ENCODE measurements at places on chromosomes 2 and 18.

DNA sequence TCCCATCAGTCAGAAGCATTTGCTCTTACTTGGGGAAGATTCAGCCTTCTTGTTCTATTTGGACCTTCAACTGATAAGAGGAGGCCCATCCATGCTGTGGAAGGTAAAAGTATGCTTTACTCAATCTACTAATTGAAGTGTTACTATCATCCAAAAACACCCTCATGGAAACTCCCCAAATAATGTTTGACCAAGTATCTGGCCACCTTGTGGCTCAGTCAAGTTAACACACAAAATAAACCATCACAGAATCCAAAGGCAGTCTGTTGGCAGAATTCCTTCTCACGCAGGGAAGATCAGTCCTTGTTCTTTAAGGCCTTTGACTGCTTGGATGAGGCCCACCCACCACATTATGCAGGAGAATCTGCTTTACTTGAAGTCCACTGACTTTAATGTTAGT, 531.2 kb upstream of the SMIM21 start:
- no peak for DNase-seq

DNA sequence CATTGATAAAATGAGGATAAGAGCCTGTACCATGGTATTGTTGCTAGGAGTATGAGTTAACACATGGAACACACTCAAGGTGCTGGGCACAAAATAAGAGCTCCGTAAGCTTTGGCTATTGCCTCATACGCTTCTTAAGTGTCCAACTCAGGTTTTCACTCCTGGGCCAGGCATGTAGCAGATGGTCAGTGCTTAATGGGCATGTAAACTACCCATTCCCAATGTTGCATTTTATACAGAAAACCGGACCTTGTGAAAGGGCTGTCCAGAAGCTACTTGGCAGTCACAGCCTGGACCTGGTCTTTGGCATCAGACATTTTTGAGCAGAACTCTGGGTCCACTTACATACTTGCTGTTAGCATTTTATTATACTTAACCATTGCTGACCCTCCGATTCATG, 26.9 kb downstream of the MGAT5 start:
- DNase-seq = peak; percentile 15

GRCh38 chr2:143347271-143347695, 218.1 kb downstream of the ARHGAP15 start:
- no peak for DNase-seq

- no peak for DNase-seq
These were observed 106.9 kb upstream of the GAREM1 start for GRCh38 chr18:32577561-32577960.

GRCh38 chr2:198362740-198363139, 558.3 kb downstream of the PLCL1 start:
- DNase-seq = no peak

DNA sequence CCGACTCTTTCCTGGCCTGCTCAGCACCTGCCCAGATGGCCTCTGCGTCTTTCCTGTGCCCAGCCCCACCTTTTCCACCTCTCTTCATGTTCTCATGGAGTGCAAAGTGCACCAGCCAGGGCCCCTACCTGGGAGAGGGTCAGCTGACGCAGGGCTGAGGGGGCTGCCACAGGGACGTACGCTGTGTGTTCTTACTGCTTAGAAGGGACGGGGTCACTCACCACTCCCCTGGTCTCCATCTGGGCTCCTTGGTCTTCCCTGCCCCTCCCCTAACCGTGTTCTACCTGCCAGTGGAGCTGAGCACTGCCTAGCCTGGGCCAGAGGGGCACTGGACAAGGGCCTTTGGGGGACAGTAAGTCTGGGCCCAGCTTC, 8.6 kb downstream of the ERFE start:
- no peak for DNase-seq

DNA sequence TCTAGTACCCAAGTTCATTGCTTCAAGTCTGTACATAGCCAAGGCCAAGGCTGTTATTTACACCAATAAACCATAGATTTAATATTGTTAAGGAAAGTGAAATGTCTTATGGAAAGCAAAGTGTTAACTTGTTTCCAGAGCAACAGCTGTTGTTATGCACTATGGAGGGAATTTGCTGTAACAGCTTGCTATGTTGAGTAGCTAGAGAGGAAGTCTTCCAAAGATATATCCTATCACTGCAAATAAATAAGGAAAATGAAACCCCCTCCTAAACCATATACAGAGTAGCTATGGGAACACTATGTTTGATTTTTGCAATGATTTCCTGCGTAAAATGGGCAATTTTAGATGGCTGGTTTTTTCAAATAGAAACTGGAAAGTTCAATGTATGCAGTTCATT, 21.1 kb downstream of the TMEM182 start:
- DNase-seq = no peak

DNA sequence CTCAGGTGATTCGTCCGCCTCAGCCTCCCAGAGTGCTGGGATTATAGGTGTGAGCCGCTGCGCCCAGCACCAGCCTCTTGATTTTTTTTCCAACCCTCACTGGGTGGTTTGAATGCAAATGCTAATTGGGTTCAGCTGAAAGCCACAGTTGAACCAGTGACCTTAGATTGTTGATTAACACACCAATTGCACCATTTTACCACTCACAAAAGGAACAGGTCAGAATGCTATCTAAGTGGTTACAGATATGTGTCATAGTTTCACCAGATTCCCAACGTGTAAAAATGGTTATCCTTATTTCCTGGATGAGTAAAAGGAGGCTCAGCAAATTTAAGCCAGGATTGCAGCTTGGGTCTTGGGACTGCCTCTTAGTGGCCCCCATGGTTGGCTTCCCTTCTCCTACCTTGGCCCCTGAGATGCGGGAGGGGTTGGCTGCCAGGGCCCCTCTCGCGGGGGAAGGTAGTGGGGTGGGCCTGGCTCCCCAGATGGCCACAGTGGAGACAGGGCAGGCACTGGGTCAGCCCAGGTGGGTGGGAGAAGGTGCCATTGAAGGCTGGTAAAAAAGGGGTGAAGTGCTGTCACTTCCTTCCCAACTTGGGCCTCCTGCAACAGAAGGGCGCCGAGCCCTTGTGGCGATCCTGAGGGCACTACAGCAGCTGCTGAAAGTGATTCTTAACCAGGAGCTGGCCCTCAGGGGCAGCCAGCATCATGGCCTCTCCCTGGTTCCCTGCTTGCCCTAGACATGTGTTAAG, 164.9 kb upstream of the HAAO start:
- DNase-seq = no peak

DNA sequence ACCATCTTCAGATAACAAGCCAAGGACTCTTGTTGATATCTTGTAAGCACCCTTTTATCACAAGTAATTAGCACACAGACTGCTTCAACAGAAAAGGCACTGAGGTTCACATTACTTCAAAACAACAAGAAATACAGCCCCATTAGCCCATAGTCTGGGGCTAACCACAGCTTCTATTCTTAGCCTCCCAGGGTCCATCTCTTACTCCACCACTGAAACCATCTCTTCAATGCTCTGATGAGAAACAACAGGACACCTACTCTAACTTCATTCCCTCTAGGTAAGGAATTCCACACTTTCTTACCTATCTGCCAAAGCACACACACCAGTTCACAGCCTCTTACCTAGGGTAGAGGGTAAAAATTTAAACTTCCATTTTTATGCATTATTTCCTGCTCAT, 26.4 kb upstream of the CYTIP start:
- DNase-seq = no peak

DNA sequence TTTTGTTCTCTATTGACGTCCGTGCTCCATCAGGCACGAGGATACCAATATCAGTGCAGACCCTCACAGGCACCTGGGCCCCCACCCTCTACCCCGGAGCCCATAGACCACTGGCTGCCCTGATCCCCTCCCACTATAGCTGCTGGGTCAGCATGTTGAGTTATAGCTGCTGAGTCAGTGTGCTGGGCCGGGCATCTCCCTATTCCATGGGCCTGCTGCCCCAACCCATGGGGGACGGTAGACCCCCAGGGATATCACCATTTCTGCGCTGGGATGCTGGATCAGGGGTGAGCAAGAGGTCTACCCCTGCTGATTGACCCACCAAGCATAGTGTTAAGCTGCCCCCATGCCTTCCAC, 100.1 kb upstream of the ST3GAL5 start:
- DNase-seq = no peak

DNA sequence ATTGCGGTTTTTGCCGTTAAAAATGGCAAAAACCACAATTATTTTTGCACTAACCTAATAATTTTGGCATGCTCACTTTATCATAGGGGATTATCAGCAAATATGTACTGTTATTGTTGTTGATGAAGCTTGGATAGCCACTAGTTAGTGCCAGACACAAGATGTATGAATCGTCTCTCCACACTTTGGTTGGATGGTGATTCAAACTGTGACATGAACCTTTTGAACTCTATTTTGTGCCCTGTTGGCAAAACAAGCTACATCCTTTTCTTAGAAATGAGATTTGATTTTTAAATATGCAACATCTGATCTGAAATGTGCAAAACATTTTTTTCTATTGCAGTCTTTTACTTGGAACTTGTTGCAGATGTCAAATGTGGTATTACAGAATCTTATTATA, 48.8 kb upstream of the DTNB start:
- no peak for DNase-seq

DNA sequence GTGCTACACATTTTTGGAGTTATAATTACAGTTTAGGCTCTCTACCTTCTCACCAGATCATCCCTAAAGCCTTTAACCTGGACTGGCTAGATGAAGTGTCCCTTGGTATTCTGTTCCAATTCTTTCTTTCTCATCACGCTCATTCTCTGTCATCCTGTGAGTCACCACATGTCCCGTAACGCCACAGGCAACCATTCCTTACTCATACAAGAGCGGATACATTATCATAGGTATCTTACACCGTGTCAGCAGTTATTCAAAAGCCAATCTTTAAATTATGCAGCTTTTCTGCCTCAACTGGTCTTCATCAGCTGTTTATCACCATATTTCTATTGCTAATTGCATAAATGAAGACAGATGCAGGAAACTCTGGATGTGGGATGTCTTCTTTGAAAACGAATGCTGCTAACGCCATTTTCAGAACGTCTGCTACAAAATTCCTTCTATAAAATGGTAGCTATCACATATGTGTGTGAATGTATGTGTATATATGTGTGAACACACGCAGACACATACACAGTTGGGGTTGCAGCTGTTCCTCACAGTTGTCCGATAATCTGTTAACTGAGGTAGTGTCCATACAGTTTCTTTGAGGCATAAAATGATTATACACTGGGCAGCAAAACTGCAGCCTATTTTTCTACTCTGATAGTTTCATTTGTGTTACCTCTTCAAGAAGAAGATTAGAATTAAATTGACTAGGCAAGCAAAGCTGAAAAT, 47.9 kb downstream of the EML6 start:
- DNase-seq = no peak

DNA sequence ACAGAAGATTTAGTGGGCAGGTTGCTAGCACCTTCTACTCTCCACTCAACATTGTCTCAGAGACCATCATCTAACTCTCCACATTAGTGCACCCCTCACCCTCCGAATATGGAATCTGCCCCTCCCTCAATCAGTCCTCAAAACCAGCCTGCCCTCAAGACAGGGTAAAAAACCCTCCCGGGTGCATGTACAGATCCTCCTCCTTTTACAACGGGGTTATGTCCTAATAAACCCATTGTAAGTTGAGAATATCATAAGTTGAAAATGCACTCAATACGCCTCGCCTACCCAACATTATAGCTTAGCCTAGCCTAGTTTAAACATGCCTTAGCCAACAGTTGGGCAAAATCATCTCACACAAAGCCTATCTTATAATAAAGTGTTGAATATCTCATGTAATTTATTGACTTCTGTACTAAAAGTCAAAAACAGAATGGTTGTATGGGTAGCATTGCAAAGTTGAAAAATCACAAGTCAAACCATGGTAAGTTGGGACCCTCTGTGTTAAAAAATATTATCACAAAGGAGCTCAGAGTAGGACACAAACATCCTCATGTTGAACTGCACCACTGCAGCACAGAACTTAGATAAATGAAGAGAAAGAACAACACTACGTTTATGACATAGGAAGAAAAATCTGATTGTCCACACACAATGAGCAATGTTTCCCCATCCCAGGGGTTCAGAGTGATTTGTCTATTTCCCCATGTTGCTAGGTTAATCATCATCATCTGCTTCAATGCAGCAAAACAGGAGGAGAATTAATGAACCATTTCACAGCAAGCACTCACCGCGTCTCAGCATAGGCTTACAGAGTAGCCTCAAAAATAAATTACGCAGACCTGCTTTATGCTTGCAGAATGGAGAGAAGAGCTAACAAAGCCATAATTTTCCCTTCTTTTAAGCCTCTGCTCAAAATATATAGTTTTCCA, 184.1 kb upstream of the ARL4C start:
- DNase-seq = no peak

DNA sequence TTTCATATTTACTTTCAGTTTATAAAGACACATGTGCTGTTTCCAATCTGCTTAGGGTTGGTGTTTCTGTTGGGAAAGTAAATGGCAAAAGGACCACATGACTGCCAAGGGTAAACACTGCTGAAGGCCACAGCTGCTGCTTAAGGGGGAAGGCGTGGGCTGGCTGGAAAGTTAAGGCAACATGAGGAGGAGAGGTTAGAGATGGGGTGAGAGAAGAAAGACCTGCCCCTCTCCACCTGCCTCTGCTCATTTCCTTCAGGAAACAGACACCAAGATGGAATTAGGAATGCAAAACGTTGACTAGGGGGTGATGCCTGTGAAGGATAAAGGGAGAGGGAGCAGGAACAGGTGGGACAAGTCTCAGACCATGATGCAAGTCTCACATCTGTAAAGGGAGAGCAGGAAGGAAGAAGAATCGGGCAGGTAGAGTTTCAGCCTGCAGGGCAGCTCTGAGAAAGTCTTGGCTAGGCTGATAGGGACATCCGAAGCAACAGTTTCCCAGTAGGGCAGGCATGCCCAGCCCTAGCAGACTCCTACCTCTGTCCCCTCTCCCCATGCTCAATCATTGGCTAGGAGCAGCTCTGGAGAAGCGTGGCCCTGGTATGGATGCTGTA, 86.0 kb downstream of the CDC42EP3 start:
- no peak for DNase-seq

DNA sequence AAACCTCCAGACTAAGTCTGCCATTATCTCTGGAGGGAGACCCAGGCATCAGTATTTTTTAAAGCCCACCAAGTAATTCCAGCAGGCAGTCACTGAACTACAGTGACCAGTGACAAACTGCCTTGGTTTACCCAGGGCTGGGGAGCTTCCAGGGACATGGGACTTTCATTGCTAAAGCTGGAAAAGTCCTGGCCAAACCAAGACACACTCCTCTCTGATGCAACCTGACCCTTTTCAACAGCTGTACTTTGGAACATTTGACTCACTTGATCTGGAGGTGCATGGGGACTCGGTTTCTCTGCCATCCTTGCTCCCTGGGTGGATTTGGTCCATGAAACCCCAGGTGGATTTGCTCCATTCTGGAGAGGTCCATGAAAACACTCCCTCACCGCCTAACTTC, 7.0 kb downstream of the MRO start:
- DNase-seq = no peak

DNA sequence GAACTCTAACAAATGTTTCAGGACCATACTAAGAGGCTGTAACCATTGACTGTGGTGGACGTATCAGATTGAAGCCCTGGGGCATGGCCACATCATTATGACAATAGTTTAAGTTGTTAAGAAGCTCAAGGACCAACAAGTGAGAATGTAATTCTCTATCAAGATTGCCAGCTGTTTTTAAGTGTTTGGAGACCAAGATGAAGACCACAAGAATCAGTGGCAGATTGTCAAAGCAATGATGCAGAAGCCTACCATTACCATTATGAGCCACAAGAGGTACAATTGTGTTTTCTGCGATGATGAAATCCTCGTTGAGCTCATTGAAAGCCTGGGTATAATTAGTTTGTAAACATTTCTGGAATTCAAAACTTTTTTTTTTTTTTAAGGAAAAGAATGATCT, 261.1 kb upstream of the ZEB2 start:
- DNase-seq = no peak
